ENCODE measurements at places on chromosomes 6 and 20. TPM values are rescaled to one million over a fixed set of nuclear protein-coding genes. Genes with fewer than 3 reads are reported as not detected.
A peak's percentile ranks its signal among the peaks of the same experiment; 100 is the strongest.

DNA sequence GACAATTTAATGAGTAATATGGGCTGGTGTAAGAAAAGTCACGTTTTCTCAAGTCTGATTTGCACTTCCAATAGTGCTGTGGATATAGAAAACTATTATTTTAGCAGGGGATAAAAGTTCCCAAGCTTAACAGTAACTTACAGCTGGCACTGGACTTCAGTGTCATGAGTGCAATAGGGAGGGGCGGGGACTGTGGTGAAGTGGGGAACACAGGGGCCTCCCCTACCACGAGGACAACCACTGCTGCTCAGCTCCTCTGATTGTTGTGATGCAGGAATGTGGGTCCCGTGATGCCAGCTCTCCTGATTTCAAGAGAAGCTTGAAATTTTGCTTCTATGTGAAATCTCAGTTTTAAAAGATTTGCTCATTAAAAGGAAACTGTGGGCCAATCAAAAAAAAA is 24.0 kb downstream of the SLC13A3 start:
- no peak for DNase-seq

- DNase-seq, result no peak
Observed at GRCh38 chr6:7580537-7580926, 9.5 kb upstream of the SNRNP48 start.

GRCh38 chr20:37416100-37416847 is 70.3 kb downstream of the SRC start:
- no peak for DNase-seq

DNA sequence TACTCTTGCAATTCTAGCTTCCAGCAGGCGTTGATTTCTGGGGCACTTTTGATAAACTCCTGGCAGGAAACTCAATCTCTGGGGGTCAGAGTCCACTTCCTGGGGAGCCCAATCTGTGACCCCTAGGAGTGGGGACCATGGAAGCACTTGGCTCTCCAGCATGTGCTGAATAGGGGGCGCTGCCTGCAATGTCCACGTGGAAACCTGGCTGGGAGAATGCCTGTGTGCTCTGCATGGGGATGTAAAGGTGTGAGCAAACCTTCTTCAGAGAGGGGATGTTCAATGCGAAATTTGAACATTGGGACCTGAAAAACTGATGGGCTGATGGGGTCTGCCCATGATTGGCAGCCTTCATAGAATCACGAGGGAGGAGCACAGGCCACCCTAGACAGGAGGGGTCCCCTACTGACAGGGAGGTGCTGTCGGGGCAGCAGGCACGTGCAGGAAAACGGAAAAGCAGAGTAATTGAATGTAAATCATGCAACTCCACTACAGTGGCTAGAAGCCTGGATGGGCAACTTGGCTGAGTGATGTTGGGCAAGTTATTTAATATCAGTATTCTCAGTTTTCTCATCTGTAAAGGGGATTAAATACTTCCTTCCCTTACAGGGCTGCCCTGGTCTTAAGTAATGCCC is 47.8 kb downstream of the CEP43 start:
- no peak for DNase-seq

Gene PHACTR3
- not detected for total RNA-seq

DNA sequence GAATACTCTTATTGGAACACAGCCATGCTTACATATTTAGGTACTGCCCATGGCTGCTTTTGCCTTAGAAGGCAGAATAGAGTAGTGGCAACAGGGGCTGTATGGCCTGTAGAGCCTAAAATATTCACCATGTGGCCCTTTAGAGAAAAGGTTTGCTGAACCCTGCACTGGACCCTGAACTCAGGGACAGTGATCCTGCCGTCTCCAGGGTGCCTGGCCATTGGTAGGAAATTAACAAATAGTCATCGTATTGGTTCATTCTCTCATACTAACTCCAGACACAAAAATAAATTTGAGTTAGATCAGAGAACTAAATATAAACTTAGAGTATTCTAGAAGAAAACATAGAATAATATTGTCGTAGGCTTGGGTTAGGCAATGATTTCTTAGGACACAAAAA is 181.4 kb downstream of the BCAS1 start:
- DNase-seq, result no peak

DNA sequence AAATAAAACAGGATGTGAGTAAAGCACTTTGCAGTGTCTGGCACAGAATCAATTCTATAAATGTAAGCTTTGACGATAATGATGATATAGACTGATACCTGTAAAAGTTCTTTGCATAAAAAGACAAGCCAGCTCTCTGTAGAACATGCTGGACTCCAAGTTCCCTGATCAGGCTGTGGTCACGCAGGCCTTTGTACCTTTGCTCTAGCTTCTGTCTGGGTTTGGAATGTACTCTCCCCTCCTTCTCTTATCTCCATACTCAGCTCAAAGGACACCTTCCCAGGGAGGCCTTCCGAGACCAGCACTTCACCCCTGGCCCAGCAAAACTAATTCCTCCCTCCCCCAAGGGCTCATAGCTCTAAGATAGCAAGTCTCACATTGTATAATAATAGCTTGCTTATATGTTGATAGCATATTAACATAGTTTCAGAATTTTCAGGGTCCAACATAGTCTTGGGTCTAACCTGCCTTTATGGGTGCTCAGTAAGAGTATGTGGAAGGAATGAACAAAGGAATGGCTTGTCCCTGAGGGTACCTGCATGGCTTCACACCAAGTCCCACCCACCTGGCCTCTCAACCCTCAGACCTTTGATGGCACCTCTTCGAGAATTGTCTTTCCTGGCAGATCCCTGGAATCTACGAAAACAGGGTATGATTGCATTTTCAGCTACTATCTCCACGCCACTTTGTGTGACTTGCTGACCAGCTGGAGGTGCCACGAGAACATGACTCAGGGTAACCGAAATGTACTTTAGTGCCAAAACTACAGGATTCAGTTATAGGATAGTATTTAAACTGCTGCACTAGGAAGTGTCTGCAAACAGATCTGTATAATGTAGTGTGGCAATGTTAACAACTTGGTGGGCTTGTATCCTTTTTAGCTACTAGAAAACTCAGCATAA is 41.7 kb upstream of the PIM1 start:
- DNase-seq, result no peak

Gene DDX43
- not detected for total RNA-seq

Gene MOG
- not detected for total RNA-seq

GRCh38 chr6:1515280-1515679 is 94.4 kb upstream of the FOXC1 start:
- no peak for DNase-seq

GRCh38 chr20:9319687-9320384 is 194.6 kb upstream of the LAMP5 start:
- DNase-seq, result no peak

- DNase-seq, result peak; percentile 72
Observed at GRCh38 chr6:83592770-83593394, 80.5 kb downstream of the PRSS35 start.

Gene RIPOR2
- 7.4 TPM for total RNA-seq

- DNase-seq, result peak; percentile 17
Observed at GRCh38 chr6:70413992-70414494, 735 bp downstream of the FAM135A start.

GRCh38 chr6:149118737-149119653 is 198.5 kb upstream of the TAB2 start:
- no peak for DNase-seq

DNA sequence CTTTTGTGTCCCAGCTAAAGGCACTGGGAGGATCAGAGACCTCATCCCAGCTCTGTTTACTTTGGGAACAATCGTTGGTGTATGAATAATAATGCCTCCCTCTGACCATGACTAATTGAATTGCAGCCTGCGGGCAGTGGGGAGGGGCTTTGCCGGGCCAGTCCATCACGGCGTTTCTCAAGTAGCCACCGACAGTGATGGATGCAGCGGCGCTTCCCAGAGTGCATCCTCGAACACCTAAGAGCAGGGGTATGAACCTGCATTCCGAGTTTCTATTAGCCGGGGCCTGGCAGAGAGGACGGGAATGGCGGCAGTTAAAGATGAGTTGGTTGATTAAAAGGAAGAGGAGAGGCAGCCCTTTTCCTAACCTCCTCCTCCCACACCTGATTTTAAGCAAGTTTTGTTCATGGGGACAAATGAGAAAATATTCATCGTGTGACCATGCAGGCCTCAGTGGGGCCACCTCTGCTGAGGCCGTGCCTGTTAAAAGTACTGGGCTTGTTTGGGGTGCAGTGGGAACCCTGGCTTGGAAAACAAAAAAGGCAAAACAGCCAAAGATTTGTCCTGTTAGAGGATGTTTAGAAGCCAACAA is 154.1 kb downstream of the FOXA2 start:
- no peak for DNase-seq

DNA sequence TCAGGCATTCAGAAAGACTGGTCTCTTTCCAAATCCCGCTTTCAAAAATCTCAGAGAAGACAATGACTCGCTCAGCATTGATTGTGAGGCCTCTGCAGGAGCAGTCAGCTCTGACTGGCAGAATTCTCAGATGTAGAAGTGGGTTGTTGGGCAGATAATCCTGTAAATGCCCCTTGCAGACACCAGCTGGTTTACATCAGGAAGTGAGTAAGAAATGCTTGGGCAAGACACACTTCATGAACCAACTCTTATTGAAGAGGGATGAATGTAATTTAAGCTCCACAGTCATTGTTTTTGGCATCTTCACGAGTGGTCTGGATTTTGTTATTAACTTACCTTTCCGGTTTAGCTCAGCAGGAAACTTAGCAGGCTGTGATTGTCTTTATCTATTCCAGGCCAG is 166.6 kb downstream of the PLCB4 start:
- DNase-seq, result no peak

Gene ZSWIM3
- 3.4 TPM for total RNA-seq

DNA sequence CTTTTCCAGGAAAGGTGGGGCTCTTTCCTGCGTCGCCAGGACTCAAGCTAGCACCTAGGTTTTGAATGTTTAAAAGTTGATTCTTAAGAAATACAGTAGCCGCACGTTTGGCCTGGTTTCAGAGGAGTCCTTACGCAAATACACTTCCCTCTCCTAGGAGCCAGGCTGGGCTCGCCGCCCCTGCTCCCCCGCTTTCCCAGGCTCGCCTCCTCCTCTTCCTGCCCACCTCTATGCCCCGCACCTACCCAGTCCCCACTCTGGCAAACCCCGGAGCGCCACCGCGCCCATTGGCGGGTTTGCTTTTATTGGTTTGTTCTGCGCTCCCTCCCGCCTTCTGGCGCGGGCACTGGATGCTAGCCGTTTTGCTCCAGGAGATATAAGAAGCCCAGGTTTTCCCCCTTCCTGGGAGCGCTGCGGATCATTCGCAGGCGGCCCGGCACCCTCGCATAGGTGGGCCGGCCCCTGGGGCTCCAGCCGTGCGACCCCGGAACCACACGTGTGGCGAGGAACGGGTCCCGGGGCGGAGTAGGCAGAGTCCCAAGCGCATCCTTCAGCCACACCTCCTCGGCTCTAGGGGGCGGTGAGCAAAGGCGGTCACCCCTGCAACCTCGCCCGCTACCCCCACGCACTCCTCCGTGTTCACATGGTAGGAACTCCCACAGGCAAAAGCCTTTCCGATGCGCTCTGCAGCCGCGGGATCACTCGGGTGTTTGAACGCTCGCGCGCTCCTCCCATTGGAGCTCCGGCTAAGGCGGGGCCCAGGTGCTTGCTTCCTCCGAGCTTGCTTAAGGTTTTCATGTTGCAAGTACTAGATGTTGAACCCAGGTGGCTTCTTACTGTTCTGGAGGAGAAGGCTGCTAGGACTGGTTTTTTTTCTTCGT is 119.0 kb downstream of the RTN4IP1 start:
- no peak for DNase-seq

Gene ZC2HC1B
- total RNA-seq, result not detected

Gene NINL
- 5.0 TPM for total RNA-seq

GRCh38 chr6:143107911-143108761 is 47.4 kb downstream of the AIG1 start:
- DNase-seq, result no peak

DNA sequence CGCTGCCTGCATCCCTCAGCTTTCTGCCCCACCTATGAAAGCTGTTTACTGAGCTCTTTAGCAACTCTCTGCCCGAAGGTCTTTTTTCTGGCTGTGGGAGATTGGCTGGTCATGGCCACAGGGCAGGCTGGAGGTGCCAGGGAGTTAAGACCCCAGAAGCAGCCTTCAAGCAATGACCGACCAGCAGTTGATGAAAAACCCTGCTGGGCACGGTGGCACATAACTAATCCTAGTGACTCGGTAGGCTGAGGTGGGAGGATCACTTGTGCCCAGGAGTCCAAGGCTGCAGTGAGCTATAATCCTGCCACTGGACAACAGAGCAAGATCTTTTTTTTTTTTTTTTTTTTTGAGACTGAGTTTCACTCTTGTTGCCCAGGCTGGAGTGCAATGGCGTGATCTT is 20.4 kb upstream of the ITPR3 start:
- DNase-seq, result no peak

Gene KHDC1L
- not detected for total RNA-seq

DNA sequence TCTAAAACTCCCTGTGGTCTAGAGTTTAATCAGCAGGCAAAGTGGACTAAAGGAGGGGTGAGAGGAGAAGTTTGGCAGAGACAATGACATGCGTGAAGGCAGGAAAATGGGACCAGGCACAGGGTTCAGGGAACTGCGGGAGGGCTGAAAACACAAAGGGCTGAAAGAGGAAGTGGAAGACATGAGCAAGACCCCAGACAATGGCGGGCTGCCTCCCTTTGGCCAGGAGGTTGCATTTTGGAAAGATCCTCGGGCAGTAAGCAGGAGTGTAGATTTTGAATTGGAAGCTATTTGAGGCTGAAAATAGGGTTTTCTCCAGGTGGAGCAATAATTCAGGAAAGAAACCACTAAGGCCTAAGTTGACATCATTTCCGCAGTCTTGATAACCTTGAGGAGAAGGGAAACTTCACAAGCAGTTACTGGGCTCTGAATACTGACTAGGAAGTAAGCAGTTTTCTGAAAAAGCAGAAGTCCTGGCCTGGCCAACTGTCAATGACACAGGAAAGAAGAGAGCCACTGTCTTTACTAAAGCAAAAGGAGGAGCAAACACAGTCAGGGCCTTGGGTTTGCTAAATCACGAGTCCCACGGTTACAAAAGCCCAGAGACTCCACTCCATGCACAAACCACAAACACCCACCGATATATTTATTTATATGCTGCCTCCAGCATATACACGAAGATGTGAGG is 3.4 kb downstream of the LY86 start:
- no peak for DNase-seq

Measured in SK-MEL-5 (cell line).